Inflammatory macrophage treated with lipopolysaccharide for 1 hour (primary cell): ENCODE measurements at places on chromosomes 5 and 9.

DNA sequence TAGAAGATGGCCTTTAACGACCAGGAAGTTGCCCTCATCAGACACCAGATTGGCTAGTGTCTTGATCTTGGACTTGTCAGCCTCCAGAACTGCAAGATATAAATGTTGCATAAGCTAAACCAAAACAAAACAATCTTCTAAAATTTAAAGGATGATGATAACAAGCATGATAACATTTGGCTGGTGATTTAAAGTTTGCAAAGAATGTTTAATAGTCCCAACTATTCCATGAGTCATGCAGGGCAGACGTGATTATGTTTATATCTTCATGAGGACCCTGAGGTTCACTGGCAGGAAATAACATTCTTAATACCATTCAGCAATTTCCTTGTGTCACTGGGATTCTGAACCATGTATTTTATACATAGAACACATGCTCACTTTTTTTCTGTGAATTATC is 319.8 kb downstream of the HCN1 start:
- no peak for DNase-seq

DNA sequence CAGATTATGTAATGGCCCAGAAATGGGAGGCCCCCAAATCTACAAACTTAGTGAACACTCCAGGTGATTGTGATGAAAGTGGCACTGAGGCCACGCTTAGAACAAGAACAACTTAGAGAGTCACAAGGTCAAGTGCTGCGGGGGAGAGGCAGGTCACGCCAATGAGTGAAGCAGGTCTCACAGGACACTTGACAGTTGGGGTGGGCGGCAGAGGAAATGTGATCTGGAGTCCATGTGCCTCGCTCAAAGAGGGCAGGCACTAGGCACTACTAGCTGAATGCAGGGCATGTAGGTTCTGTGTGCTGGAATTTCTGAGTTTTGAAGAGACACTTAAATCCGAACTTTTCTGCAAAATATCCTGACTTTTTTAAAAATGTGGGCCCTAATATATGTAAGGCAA is 193.2 kb upstream of the RORB start:
- no peak for DNase-seq

DNA sequence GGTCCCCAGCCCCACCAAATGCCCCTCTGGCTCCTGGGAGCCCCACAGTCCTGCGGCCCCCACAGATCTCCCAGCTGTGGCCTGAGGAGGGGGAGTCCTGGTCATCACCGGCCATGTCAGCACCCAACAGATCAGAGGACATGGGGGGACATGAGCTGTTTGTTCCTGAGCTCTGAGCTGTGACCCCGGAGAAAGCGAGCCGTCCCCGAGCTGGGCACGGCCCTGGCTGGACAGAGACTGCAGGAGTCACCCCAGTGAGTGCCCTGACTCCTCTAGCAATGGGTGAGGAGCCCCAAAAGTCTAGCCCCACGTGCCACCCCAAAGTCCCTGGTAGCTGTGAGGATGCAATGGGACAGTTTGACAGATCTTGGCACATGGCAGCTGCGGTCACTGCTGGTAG is 25.7 kb downstream of the CCDC187 start:
- no peak for DNase-seq

GRCh38 chr5:139660923-139661814 is 13.0 kb downstream of the CXXC5 start:
- DNase-seq, result peak; percentile 82

GRCh38 chr9:97473717-97474116 is 27.7 kb upstream of the TMOD1 start:
- no peak for DNase-seq

- DNase-seq, result no peak
Observed at GRCh38 chr9:8809741-8810140, 1010.2 kb upstream of the DMAC1 start.

DNA sequence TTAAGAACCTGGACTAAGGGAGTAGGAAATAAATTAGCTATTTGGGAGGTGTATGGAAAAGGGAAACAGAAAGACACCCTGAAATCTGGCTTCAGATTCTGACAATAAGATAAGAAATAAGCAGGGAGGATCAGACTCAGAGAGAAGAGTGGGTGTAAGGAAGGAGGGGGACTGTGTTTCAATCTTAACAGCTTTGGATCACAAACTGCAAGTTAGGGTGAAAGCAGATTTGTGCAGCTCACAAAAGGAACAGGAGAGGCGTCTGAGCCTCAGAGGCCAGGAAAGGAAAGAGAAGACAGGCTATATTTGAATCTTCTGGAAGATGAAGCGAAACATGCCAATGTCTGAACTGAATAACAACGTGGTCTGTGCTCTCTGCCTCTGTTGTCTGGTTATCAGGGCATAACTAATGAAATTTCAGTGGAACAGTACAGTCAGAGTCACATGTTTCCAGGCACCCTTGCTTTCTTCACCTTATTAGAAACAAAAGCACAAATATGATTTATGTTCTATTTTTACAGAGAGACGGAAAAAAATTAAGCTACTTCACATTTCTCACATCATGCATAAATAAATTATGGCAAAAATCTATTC is 26.6 kb downstream of the SGTB start:
- DNase-seq, result no peak

GRCh38 chr5:2829239-2829638 is 77.8 kb upstream of the IRX2 start:
- no peak for DNase-seq

DNA sequence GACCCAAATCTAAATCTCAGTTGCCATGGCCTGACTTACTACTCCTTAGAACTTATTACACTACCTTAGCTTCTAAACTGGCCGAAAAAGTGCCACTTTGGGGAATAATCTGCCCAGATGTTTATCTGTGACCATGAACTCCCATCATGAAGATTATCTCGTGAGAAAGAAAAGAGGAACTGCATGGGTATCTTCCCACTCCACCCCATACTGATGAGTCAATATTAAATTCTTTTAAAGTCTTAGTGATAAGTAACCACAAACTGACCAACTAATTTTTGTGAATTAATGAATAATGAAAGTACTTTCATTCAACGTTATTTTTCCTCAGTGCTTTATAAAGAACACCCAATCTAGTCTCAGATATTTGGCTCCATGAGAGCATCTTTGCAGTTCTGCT is 493.5 kb downstream of the EBF1 start:
- peak; percentile 12 for DNase-seq

- DNase-seq, result peak; percentile 42
Observed at GRCh38 chr9:3526997-3527940, 1.5 kb upstream of the RFX3 start.

- no peak for DNase-seq
Observed at GRCh38 chr5:107235167-107235566, 435.6 kb downstream of the EFNA5 start.

DNA sequence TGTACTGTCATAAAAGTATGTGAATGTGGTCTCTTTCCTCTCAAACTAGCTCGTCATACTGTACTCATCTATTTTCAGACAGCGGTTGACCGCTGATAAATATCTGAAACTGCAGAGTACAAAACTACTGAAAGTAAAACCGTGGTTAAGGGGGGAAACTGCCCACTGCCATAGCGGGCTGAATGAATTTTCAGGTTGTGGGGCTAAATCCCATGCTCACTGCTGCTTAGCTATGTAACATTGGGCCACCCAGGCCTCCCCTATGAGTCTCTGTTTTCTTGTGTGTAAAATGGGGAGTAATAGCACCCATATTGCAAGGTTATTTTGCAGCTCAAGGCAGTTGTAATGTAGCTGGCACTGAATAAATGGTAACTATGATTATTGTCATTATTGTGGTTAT is 82.3 kb downstream of the MSX2 start:
- no peak for DNase-seq

GRCh38 chr5:150523472-150524350 is 15.8 kb downstream of the NDST1 start:
- peak; percentile 52 for DNase-seq

- no peak for DNase-seq
Observed at GRCh38 chr5:68027519-68027918, 188.0 kb upstream of the PIK3R1 start.

GRCh38 chr9:68685770-68686169 is 19.3 kb upstream of the PIP5K1B start:
- DNase-seq, result peak; percentile 50

- no peak for DNase-seq
Observed at GRCh38 chr5:173246135-173246495, 11.1 kb upstream of the NKX2-5 start.

DNA sequence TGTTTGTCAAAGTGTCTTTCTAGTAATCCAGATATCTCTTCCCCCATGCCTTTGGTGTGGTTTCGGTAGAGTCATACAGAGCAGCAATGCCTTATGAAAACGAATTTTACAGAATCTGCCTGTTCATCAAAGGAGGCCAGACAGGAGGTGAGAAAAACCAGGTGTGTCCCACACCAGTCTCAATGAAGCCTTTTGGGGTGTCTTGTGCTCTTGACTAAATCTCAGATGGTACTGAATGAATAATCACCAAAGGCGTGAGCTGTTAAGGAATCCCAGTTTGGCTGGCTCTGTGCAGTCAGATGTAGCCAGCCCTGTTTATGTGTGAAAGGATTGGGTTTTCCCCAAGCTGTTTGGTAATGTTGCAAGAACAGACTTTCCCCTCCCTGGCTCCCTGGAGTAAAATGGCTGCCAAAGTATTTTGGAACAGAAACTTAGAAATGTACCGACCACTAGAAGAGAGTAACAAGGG is 70.8 kb upstream of the CDKN2B start:
- peak; percentile 65 for DNase-seq

GRCh38 chr5:74094096-74094781 is 468.2 kb downstream of the ARHGEF28 start:
- DNase-seq, result no peak

DNA sequence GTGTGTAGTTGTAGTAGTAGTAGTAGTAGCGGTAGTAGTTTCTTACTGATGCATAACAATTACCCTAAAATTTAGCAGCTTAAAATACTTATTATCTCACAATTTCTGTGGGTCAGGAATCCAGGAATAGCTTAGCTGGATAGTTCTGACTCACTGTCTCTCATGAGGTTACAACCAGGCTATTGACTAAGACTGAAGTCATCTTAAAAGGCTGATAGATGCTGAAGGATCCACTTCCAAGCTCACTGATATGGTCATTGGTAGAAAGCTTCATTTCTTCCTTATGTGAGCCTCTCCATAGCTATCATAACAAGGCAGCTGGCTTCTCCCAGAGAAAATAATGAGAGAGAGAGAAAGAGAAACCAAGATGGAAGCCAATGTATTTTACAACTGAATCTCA is 147.5 kb upstream of the FBXL17 start:
- DNase-seq, result no peak

DNA sequence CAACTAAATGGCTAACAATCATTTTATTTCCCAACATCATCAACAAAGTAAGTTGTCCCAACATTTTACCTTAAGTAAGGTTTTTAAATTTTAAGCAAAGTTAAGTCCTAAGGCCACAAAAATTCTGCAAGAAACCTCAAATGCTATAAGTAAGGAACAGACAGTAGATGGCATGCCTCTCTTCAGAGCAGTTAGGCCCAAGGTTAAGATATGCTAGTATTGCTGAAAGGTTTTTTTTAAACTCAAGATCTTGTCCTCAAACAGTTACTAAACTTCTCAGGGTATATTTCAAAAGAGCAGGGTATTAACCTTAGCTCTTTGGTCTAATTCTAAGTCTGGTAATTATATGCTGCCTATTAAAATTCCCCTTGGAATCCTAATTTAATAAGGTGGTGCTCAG is 35.1 kb downstream of the PJA2 start:
- DNase-seq, result no peak

- DNase-seq, result no peak
Observed at GRCh38 chr5:128409166-128409800, 128.8 kb downstream of the FBN2 start.

GRCh38 chr9:75488719-75489110 is 400.4 kb downstream of the OSTF1 start:
- no peak for DNase-seq

- no peak for DNase-seq
Observed at GRCh38 chr9:23841304-23841703, 15.3 kb upstream of the ELAVL2 start.

- DNase-seq, result no peak
Observed at GRCh38 chr5:169551146-169551545, 32.4 kb upstream of the SPDL1 start.

GRCh38 chr5:114166081-114166480 is 195.8 kb upstream of the KCNN2 start:
- no peak for DNase-seq

GRCh38 chr9:34016149-34016548 is 32.5 kb downstream of the UBAP2 start:
- DNase-seq, result no peak

DNA sequence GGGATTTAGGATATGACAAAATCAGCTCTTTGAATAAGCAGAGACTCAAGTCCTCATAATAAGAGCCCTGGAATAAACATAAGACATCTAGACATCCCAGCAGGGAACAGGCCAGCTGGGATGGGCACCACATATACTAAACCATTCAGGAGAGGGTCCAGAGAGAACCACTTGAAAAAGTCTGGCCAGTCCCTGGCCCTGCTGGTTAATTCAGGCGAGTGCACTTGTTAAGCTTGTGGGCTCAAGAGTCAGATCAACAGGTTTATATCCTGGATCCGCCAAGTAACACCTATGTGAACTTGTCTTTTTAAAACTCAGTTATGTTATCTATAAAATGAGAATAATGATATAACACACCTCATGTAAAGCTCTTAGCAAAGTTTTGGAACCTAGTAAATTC is 63.3 kb downstream of the CAVIN4 start:
- DNase-seq, result no peak

- peak; percentile 28 for DNase-seq
Observed at GRCh38 chr5:125408448-125409233, 662.2 kb upstream of the ZNF608 start.

GRCh38 chr9:2231829-2232228 is 216.7 kb downstream of the SMARCA2 start:
- no peak for DNase-seq

DNA sequence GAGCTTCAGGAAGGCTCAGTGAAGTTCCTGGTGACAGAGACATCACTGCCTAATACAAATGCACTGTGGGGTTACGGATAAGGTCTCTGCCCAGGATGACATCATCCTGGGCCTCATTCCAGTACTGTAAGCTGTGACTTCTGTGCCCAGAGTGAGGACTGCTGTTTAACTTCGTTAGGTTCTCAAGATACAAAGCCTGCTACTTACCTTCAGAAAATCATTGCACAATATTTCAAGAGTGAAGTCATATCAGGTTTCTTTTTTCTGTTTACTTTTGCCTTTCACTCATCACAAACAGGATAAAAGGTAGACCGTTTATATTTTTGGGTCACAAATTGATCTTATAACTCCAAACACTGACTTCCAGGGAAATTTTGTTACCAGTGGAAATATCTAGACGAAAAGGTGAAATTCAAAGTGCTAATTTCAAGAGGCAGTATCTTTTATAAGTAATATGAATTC is 241.2 kb downstream of the PIK3R1 start:
- DNase-seq, result no peak

- no peak for DNase-seq
Observed at GRCh38 chr5:40972434-40972833, 63.1 kb downstream of the C7 start.

GRCh38 chr9:89629081-89629976 is 24.5 kb downstream of the GADD45G start:
- no peak for DNase-seq

- DNase-seq, result no peak
Observed at GRCh38 chr5:133742431-133742988, 130.2 kb upstream of the FSTL4 start.
